ENCODE measurements at places on chromosomes 3 and 15.

GRCh38 chr15:79743032-79743431 lies 153.8 kb downstream of the MTHFS start:
- no peak for DNase-seq

DNA sequence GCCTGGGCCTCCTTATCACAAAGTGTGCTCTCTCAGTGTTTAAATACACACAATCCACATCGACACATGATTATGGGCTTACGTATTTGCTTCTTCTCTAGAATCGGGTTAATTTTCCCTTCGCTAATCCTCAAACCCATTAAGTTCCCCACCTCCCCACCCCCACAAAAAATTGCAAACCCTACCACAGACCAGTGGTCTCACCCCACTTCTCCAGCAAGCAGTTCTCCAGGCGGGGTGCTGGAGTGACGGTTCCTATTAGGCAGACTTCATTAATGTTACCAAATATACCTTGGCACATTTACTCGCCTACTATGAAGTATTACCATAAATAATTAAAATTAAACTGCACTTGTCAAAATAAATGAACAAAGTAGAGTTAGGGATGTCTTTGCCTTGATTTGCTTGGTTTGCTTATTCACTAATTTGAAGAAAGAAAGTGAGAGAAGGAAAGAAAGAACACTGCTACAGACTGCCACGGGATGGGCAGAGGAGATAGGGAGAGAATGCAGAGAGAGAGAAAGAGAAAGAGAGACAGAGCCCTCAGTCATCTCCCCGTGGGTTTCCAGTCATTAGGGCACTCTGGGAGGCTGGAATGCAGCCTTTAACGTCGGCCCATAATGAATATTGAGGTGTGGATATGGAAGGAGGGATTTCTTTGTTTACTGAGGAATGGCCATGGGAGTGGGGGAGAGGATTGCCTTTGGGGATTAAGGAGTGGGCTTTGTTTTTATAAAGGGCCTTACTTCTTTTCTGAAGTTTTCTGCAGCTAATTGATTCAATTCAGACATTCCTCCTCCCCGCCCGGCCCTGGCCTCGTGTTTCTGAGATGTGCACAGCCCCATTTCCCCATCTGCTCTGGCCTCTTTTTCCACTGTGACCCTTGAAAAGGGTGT lies 39.7 kb upstream of the POLG start:
- DNase-seq = no peak

- peak; percentile 73 for DNase-seq
These were observed 88.7 kb downstream of the GPR156 start for GRCh38 chr3:120196333-120196732.

GRCh38 chr15:66840615-66841390 lies 138.8 kb downstream of the SMAD6 start:
- peak; percentile 43 for DNase-seq

- no peak for DNase-seq
These were observed 118.2 kb downstream of the GADL1 start for GRCh38 chr3:30776186-30776815.

DNA sequence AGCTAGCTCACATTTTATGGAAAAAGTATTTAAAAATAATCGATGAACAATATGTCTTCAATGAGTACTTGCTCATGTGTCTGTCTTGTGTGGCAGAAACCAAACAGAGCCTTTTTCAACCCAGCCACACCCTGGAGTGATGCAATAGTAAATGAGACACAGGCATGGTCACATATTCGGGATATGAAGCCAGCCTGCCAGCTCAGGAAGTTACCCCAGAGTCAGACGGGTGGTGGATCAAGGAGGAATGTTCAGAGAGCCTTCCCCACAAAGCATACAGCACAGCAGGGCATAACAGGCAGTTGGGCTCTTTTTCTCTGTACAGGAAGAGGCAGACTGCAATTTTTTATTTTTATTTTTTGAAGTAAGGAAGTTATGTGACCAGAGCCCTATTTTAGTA lies 27.3 kb downstream of the LARP6 start:
- no peak for DNase-seq

DNA sequence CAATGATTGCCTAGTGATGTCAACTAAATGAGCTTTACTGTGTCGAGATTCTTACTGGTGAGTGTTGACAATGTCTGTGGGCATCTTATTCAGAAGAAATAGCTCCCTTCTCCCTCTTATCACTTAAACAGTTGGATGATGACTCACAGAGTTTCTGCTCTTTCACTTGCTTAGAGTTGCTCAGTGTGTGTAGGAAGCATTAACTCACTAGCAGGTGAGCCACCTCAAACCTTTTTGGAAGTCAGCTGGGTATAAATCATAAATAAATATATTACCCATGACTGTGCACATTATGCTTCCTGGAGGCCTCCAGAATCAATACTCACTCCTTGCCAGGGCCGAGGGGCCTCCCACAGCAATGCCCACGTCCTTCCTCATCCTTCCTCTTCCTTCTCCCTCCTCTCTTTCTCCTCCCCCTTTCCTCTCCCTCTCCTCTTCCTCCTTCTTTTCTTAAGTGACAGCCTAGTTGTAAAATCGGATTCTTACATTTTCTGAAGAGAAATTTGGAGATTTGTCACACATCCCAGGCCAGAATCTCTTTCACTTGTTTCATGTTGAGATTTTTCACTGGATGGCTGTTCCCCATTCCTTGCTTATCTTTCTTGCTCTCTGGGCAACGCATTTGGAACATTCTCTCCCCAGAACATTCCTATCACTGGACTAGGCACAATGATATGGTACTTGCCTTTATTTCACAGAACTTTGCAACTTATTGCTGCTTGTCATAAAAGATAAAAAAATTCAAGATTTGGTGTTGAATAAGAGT lies 17.5 kb downstream of the SHC4 start:
- DNase-seq = no peak

All from islet precursor cell (in vitro differentiated cells).